Trophoblast cell (in vitro differentiated cells and primary cell): ENCODE measurements at places on chromosomes 11 and 22.

DNA sequence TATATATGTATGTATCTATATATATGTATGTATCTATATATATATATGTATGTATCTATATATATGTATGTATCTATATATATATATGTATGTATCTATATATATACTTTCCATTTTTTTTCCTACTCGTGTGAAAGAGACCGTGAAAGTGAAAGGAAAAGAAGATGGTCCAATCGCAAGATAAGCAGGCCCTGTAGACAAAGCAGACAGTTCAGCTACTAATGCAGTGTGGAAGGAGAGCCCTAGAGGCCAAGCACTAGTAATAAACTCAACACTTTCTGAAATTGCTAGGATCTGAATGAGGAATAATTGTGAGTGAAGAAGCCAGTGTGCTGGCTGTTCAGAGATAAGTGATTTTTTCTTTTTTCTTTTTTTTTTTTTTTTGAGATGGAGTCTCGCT, 47.2 kb downstream of the MCHR1 start:
- H3K36me3 ChIP-seq, result no peaks in the 10 kb centered on the region
- peak overlapping the region; percentile 97 for H3K27ac ChIP-seq
- peak; percentile 44 for DNase-seq
- no peaks in the 10 kb centered on the region for H3K27me3 ChIP-seq
- H3K4me3 ChIP-seq, result no peak overlapping the region
- H3K4me1 ChIP-seq, result peaks cover 22% of the 10 kb centered on the region

GRCh38 chr11:86161837-86162236, 82.7 kb upstream of the EED start:
- H3K27me3 ChIP-seq, result no peaks in the 10 kb centered on the region
- H3K36me3 ChIP-seq, result no peaks in the 10 kb centered on the region
- no peak for DNase-seq
- no peak overlapping the region for H3K4me3 ChIP-seq

DNA sequence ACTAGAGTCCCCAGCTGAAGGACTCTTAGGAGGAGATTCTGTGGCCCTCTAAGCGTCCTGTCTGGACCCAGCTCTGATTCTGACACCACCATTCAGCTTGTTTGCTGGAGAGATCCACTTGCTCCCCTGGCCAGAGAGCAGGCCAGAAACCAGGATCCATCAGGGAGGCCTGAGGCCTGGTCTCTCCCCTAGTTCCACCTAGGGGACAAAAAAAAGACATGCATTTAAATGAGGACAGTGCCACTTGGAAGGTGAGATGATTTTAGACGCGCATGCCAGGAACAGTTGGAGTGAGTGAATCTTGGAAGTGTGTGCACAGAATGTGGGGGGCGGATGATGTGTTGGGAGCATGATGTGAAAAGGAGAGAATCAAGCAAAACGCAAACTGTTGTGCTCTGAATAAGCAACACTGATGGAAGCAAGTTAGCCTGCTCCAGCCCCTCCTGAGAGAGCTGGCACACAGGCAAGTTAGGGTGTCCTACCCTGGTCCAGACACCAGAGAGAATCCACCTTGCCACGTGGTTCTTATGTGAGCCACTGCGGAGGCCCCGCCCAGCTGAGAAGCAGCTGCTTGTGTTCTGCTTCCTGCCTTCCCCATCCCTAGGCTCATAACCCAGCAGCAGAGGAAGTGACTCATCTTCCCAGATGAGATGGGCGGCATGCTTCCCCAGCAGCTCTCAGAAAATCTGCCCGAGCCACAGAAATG, 8.0 kb upstream of the SLCO2B1 start:
- no peak overlapping the region for H3K4me3 ChIP-seq
- peaks cover 6% of the 10 kb centered on the region for H3K4me1 ChIP-seq
- DNase-seq, result peak; percentile 83
- no peaks in the 10 kb centered on the region for H3K36me3 ChIP-seq
- H3K27me3 ChIP-seq, result no peaks in the 10 kb centered on the region

GRCh38 chr11:107957109-107957588, 28.9 kb downstream of the RAB39A start:
- H3K4me3 ChIP-seq, result no peak overlapping the region
- H3K4me1 ChIP-seq, result no peaks in the 10 kb centered on the region
- H3K36me3 ChIP-seq, result no peaks in the 10 kb centered on the region

- H3K27me3 ChIP-seq, result no peaks in the 10 kb centered on the region
- no peak within 1 kb of the TSS for H3K27ac ChIP-seq
- peak; percentile 17 for DNase-seq
- no peaks in the 10 kb centered on the region for H3K4me1 ChIP-seq
- H3K4me3 ChIP-seq, result no peak within 1 kb of the TSS
These were observed at the start of gene LPXN for GRCh38 chr11:58575377-58576020. Gene LPXN, minus strand, starts transcription at chr11:58575856. Its CDS starts 84 bp downstream, at chr11:58575772.

DNA sequence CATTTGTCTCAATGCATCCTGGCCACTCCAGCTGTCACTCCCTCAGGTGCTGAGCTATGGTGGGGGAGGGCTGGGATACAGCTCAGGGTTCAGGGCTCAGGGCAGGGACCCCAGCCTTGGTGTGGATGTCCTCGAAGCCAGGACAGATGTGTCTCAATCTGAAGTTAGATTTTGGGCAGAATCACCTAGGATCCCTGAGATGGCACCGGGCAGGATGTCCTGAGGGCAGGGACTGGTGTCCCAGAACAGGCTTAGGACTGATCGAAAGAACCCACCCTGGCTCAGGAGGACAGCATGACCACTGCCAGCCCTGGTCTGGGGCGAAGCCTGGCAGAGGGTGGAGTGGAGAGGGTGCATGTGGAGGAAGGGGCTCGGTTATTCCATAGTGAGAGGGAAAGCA, 96.8 kb upstream of the THY1 start:
- H3K4me1 ChIP-seq, result no peaks in the 10 kb centered on the region
- DNase-seq, result no peak
- no peak overlapping the region for H3K27ac ChIP-seq
- no peaks in the 10 kb centered on the region for H3K36me3 ChIP-seq

DNA sequence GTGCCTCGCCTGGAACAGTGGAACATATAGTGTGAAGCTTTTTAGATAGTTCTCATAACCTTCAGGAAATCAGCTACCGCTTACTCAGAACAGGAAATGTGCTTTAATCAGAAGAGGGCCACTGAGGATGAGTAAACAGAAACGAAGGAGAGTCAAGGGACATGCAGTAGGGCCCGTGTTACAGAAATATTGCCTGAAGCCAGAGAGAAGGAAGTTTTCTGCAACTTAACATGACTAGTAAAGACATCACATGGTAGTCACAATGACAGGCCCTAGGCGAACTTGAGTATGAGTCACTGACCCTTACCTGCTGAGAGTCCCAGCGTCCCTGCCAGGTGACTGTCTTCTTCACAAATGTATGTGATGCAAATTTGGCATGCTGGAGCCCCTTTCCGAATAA, 39.4 kb downstream of the CARD18 start:
- no peak overlapping the region for H3K27ac ChIP-seq
- H3K4me1 ChIP-seq, result no peaks in the 10 kb centered on the region
- no peak overlapping the region for H3K4me3 ChIP-seq

DNA sequence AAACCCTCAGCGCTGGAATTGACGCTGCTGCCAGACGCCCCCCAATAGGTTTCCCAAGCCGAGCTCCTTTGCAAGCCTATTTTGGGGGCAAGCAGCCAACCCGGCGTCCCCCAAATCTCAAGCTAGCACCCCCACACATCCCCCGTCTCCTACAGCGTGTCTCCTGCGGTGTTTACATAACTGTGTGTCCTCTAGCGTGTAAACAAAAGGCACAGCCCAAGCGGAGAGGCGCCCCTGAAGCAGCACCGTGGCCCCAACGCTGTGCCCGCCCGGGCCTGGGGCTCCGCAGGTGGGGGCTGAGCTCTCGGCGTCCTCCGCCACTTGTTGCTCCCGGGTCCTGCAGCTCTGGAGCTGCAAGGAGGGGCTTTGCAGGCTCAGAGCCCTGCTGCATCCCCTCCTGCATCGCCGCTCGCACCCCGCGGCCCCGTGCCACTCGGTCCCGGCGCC, 1.6 kb downstream of the CADM1 start:
- peaks cover 6% of the 10 kb centered on the region for H3K4me1 ChIP-seq
- H3K27ac ChIP-seq, result no peak overlapping the region
- no peak for DNase-seq
- no peaks in the 10 kb centered on the region for H3K36me3 ChIP-seq
- no peaks in the 10 kb centered on the region for H3K27me3 ChIP-seq

DNA sequence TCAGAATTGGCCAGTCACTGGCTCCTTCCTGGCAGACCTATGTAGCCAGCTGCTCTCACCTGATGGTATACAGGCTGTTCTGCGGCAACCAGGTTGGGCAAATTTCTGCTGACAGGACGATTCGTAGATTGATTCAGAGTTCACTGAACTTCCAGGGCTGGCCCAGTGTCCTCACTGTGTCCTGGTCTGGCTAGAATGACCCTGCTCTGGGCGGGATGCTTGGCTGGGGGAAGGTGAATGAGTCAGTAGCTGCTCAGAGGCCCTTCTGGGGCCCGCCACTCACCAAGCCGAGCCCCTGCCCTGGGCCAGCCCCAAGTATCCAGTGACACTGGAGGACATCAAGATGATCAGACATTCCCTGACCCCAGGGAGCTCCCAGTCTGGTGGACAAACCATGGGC, 62.9 kb upstream of the WNT11 start:
- peaks cover 6% of the 10 kb centered on the region for H3K4me1 ChIP-seq
- DNase-seq, result no peak
- H3K27me3 ChIP-seq, result no peaks in the 10 kb centered on the region
- H3K36me3 ChIP-seq, result no peaks in the 10 kb centered on the region
- no peak overlapping the region for H3K27ac ChIP-seq
- no peak overlapping the region for H3K4me3 ChIP-seq

DNA sequence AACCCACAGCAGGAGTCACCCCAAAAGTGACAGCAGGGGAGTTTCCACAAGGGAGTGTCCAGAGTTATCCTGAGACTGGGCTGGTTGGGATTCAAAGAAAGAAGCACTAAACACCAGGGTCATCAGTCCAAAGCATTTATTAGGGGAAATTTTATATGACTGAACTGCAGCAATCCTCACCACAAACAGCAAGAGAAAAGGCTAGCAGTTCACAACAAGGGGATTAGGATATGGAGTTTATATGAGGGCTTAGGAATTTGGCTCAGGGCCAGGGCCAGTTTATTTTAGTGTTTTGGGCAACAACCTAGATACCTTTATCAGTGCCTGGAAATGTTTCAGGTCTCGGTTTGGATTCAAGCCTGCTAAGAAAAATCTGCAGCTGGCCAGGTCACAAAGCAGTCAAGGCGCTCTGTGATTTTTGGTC, 4.6 kb upstream of the TMEM126A start:
- no peak overlapping the region for H3K4me3 ChIP-seq
- DNase-seq, result no peak
- no peaks in the 10 kb centered on the region for H3K36me3 ChIP-seq
- H3K27ac ChIP-seq, result no peak overlapping the region
- H3K4me1 ChIP-seq, result no peaks in the 10 kb centered on the region

DNA sequence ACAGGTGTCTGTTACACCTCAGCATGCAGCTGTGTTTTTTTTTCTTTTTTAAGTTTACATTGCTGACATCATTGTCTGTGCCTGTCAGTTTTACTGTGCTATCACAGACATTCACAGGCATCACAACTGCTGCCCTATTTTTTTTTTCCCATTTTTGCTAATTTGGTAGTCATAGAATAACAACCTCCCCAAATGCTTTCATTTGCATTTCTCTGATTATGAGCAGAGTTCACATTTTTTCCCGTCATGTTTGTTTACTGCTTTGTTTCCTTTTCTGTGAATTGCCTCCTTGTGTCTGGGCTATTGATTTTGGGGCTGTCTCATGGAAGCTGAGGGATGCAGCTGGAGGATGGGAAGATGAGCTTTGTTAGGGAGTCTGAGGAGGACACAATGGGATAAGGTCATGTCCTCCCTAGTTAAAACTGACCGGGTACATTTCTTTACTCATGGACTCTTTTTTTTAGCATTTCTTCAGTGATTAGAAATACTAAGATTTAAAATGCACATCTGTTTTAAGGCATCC, 155.1 kb downstream of the LDLRAD3 start:
- no peak for DNase-seq
- no peak overlapping the region for H3K27ac ChIP-seq
- no peak overlapping the region for H3K4me3 ChIP-seq
- H3K27me3 ChIP-seq, result no peaks in the 10 kb centered on the region
- H3K4me1 ChIP-seq, result peaks cover 8% of the 10 kb centered on the region

GRCh38 chr11:112511911-112512310, 251.3 kb upstream of the PLET1 start:
- DNase-seq, result no peak
- H3K36me3 ChIP-seq, result no peaks in the 10 kb centered on the region
- H3K27me3 ChIP-seq, result no peaks in the 10 kb centered on the region
- H3K4me1 ChIP-seq, result no peaks in the 10 kb centered on the region
- no peak overlapping the region for H3K27ac ChIP-seq

DNA sequence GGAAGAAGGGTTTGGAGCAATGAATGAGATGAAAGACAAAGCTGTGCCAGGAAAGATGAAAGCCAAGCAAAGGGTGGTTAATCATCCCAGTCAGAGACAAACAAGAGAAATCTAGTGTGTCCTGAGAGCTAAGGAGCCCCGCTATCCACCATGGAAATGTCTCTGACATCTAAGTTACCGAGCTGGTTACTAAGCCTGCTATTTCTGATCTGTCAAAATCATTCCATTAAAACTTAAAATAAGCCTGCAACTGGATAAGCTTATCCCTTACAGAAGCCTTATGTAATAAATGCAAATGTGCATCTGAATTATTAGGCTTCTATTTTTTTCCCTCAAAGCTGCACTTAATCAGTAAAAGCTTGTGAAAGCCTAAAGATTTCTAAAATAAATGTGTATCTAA, 22.1 kb upstream of the SESN3 start:
- H3K4me3 ChIP-seq, result no peak overlapping the region
- peaks cover 23% of the 10 kb centered on the region for H3K4me1 ChIP-seq

DNA sequence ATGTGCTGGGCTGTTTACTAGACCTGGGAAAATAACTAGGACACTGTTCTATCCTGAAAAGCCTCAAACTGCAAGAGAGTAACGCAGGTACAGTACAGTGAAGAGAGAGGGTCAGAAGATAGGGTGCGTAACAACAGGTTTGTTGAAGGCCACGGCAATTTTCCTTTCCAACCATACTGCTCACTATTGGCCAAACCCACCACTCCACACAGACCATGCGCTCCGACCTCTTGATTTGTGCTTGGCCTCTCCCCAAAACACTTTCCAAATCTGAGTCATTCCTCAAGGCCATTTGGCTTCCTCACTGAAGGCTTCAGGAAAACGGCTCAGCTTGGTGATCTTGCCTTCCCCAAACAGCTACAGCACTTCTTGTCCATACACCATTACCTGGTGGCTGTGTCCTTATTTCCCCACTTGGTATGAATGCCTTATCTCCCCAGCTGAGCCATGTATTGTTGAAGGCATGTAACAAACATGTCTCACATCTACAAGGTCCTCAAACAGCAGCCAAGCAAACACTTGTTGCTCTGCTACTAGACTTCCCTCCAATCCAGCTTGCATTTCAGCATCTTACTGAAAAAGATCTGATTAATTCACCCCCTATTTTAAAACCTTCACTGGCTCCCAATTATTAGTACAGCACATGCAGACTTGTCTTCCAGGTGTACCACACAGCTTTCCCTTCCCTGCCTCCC, 40.9 kb downstream of the TCF20 start:
- no peaks in the 10 kb centered on the region for H3K4me1 ChIP-seq
- H3K27ac ChIP-seq, result no peak overlapping the region
- H3K36me3 ChIP-seq, result no peaks in the 10 kb centered on the region
- H3K27me3 ChIP-seq, result no peaks in the 10 kb centered on the region
- no peak overlapping the region for H3K4me3 ChIP-seq
- no peak for DNase-seq

- H3K4me1 ChIP-seq, result peaks cover 15% of the 10 kb centered on the region
- no peaks in the 10 kb centered on the region for H3K27me3 ChIP-seq
- no peak overlapping the region for H3K27ac ChIP-seq
- no peak for DNase-seq
- H3K4me3 ChIP-seq, result no peak overlapping the region
These were observed 10.7 kb downstream of the SLCO2B1 start for GRCh38 chr11:75161506-75162095.

GRCh38 chr11:78189174-78189724, 530 bp downstream of the USP35 start:
- DNase-seq, result no peak
- H3K4me1 ChIP-seq, result peaks cover 42% of the 10 kb centered on the region
- H3K27ac ChIP-seq, result no peak overlapping the region
- H3K27me3 ChIP-seq, result no peaks in the 10 kb centered on the region
- peaks cover 9% of the 10 kb centered on the region for H3K36me3 ChIP-seq
